ENCODE measurements at places on chromosomes 2 and 18.

GRCh38 chr2:38540580-38541286, 62.0 kb downstream of the HNRNPLL start:
- DNase-seq: no peak

GRCh38 chr2:165637396-165637795, 156.7 kb downstream of the GALNT3 start:
- no peak for DNase-seq

DNA sequence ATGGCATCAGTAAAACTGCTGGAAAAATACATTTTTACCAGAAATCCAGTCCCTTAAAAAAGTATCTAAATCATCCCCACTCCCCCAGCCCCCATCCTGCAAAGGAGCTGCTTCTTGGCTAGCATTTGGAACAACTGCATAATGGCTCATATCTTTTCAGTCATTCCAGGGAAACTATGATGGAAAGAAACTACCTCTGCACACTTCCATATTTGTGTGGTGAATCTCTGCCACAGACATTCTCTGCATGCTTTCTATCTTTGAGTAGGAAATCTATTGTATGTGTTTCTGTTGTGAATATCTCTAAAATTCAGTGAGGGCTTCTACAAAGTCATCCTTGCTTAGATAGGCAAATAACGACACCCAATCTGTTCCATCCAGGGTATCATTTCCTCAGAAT, 632.3 kb downstream of the LRP1B start:
- DNase-seq: no peak

DNA sequence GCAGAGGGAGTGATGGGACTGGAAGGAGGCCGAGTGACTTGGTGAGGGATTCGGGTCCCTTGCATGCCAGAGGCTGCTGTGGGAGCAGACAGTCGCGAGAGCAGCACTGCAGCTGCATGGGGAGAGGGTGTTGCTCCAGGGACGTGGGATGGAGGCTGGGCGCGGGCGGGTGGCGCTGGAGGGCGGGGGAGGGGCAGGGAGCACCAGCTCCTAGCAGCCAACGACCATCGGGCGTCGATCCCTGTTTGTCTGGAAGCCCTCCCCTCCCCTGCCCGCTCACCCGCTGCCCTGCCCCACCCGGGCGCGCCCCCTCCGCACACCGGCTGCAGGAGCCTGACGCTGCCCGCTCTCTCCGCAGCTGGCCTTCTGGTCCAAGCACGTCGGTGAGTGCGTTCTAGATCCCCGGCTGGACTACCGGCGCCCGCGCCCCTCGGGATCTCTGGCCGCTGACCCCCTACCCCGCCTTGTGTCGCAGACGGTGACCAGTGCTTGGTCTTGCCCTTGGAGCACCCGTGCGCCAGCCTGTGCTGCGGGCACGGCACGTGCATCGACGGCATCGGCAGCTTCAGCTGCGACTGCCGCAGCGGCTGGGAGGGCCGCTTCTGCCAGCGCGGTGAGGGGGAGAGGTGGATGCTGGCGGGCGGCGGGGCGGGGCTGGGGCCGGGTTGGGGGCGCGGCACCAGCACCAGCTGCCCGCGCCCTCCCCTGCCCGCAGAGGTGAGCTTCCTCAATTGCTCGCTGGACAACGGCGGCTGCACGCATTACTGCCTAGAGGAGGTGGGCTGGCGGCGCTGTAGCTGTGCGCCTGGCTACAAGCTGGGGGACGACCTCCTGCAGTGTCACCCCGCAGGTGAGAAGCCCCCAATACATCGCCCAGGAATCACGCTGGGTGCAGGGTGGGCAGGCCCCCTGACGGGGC, 4.6 kb downstream of the PROC start:
- no peak for DNase-seq

DNA sequence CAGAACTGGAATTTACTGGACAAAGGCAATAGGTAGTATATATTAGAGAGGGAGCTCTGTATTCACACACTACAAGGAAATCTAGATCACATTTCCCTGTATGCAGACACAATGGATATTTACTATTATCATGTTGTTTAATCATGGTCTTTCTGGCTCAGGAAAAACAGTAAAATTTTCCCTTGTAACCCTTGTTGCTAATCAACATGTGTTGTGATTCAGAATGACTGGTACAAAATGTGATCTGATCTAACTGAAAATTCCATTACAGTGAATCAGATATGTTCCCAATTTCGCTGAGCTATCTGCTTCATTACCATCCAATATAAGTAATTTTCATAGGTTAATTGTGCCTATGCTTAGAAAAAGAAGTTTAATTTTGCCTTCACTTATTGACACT, 1109.7 kb downstream of the LRP1B start:
- DNase-seq: no peak

GRCh38 chr2:54062401-54062800, 53.0 kb upstream of the ACYP2 start:
- DNase-seq: no peak

- DNase-seq: no peak
Measured at GRCh38 chr2:179614121-179614520, 247.3 kb downstream of the ZNF385B start.

- no peak for DNase-seq
Measured at GRCh38 chr2:228701506-228701905, 520.0 kb upstream of the SPHKAP start.

DNA sequence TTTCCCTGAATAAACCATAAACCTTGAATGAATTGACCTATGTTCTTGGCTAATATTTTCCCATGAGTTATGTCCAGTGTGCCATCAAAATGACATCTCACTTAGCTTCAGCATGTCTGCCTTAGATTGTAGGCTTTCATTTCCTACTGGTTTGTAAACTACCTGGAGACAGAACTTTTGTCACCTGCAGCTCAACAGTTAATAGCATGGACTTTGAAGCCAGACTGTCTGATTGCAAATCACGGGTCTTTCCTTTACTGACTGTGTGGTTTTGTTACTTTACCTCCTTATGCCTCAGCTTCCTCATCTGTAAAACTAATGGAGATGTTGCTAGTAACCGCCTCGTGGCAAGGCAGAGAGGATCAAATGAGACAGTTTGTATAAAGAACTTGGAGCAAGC, 187.1 kb downstream of the SUCLG1 start:
- DNase-seq: no peak

DNA sequence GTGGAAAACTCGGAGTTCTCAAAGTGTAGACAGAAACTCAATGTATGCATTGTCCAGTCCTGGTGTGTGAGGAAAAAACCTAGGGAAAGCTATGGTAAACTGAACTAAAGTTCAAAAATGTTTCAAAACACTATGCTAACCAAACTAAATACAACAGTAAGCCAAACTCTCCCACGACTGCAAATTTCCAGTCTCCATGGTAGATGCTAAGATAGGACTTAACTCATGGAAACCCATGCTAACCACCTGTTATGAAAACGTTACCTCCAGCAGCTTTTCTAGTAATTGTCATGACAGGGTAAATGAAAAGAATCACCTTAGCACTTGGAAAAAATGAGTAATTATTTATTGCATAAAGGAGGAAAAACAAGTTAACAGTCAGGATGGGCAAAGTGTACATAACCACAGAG, 135.7 kb upstream of the EPC2 start:
- DNase-seq: no peak

Data from stimulated activated CD4-positive, alpha-beta T cell treated with anti-CD3 and anti-CD28 coated beads, Interleukin-1b, Interleukin-23, amount 100 ng/mL, for 24 hours (primary cell).